ENCODE measurements at places on chromosomes 7 and 10. TPM values are rescaled to one million over a fixed set of nuclear protein-coding genes. Genes with fewer than 3 reads are reported as not detected.

The IL2RA gene
- not detected for total RNA-seq

The WDR86 gene
- not detected for total RNA-seq

The ANKRD61 gene
- 0.22 TPM for total RNA-seq

The LHFPL3 gene
- total RNA-seq = not detected

The CCDC146 gene
- total RNA-seq = 0.53 TPM
